ENCODE measurements at places on chromosomes 6 and 20. TPM values are rescaled to one million over a fixed set of nuclear protein-coding genes. Genes with fewer than 3 reads are reported as not detected.

GRCh38 chr6:115613488-115613887 is 447.2 kb downstream of the FRK start:
- peak; percentile 41 for DNase-seq

Gene CRISP2
- not detected for total RNA-seq

Gene CALHM6
- total RNA-seq, result not detected

DNA sequence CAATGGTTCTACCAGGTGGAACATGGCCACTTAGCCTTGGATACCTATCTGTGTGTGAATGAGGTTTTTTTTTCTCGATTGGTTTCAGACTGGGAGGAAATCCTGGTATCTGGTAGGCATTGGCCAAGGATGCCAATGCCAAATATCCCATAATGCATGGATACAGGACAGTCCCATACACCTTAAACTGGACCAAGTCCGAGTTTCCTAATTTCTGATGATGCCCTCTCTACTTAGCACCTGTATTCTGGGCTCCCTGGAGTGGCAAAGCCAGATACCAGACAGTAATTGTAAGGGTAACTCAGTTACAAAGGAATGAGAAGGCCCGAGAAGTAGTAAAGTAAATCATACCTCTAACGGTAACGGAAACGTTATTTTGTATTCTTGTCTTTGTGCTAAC is 17.9 kb downstream of the SNX5 start:
- no peak for DNase-seq

- peak; percentile 55 for DNase-seq
Measured at GRCh38 chr6:69917834-69918233, 51.5 kb downstream of the COL19A1 start.

Gene TUBB1
- total RNA-seq, result not detected

DNA sequence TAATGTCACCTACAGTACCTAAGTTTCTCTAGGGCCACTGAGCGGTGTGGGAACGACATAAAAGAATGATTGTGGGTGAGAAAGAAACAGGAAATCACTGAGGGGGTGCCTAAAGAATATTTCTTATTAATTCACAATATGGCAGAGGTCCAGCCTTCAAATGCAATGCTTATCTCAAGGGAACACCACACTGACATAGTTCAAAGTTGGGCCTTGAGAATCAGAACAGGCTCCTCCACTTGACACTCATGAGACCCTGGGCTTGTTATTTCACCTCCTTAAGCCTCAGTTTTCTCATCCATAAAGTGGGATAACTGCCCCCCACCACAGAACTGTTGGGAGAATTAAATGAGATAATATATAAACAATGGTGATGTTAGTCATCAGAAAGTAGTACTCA is 40.4 kb upstream of the ARHGAP18 start:
- DNase-seq, result no peak

Gene PXMP4
- total RNA-seq, result 5.2 TPM
